Activated CD4-positive, CD25-positive, alpha-beta regulatory T cell treated with anti-CD3 and anti-CD28 coated beads, Interleukin-2, amount 50 U/mL, for 16 hours (primary cell): ENCODE measurements at places on chromosomes 1 and 21.

DNA sequence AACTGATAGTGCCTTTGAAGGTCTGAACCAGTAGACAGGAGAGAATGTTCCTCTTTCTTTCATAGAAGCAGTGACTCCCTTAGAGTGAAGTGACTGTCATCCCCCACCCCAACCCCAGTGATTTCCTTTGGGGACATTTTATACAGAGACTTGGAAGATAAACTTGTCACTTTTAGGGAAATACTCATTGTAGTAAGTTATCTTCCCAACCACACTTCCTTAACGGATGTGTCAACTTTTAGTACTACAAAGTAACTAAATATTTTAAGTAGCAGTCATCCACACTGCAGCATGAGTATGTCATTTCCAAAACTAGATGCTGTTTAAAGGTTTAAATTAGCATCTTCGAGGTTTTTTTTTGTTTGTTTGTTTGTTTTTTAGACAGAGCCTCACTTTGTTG is 13.7 kb downstream of the LRRC8B start:
- DNase-seq: no peak

GRCh38 chr21:46509741-46510502 is 51.2 kb downstream of the DIP2A start:
- no peak for DNase-seq

DNA sequence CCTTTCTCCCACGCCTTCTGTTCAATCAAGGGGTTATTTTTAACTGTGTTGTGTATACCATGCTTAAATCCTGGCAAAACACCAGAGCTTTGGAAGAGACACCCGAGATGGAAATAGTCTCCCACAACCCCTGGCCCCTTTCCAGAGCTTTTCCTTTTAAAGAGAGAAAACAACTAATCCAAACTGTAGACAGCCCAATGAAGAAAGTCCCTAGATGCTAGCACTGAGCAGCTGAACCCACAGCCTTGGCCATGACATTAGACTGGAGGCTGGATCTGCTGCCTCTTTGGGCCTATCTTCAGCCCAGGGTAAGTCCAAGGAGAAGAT is 64.9 kb upstream of the ARTN start:
- no peak for DNase-seq

DNA sequence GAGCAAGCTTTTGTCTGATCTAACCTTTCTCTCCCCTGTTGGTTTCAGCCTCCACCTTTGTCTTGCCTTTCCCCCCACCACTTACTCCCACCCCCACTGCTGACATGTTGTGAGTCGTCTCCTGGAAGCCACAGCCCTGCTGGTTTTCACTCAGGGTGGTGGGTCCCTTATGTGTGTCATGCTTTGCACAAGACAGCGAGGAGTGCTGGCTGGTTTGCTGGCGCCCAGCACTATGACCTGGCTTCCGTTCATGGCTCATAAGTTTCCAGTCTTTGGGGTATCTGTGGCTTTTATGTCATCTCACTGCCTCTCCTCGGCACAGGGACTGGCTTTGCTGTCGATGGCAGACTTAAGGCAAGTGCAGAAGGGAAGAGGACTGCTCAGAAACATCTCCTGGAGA is 177.7 kb downstream of the KIF26B start:
- no peak for DNase-seq

GRCh38 chr21:45942755-45943629 is 38.6 kb upstream of the COL6A1 start:
- no peak for DNase-seq

- DNase-seq: no peak
Measured at GRCh38 chr21:45528028-45528705, 14.1 kb downstream of the SLC19A1 start.

DNA sequence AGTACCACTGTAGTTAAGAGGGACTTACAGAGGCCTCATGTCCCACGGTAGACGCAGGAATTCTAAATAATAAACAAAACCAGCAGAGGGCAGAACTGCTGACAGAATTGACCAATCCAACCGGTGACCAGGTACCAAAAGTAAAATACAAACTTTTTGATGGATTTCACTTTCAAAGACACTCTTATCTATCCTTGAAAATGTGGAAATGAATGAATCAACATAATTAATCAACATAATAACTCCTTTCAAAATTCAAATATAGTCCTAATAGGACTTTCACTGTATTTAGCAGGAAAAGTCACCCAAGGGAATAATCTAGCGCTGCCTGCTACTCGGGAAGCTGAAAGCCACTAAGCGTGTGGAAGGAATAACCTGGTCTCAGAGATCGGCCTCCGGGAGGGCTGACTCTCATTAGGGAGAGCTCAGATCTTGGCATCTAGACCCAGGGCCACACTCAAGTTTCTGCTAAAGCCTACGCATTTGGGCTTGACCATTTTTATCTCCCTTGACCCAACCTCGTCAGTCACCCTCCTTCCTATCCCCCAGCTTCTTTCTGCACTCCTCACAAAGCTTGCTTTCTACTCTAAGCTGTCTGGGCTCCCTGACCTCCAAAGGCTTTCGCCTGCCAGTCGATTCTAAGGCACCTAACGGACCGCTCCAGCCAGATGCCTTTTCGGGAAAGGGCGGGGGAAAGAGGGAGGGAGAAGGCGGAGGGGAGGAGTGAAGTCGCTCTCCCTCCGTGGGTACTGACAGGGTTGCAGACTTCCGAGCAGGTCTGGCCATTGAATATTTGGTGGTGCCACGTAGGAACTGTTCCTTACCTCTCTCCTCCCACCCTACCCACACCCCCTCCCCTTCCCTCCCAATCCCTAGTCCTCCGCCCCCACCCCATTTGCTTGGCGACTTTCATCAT is 1.6 kb downstream of the COL11A1 start:
- DNase-seq: no peak

DNA sequence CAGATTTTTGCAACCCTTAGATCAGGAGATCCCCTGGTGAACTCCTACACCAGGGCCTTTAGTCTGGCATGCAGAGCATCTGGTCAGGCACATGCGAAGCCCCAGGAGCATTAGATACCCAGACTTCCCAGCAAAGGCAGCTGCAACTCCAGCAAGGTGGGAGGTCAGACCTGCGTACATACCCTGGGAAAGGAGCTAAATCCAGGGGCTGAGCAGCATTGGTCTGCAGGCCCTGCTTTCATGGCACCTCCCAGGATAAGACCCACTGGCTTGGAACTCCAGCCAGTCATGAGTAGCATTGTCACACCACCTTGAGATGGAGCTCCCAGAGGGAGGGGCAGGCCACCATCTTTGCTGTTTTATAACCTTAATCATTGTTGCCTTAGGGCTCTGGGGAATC is 92.3 kb downstream of the KCNT2 start:
- no peak for DNase-seq

GRCh38 chr1:239547987-239548386 is 161.6 kb downstream of the CHRM3 start:
- DNase-seq: no peak

GRCh38 chr1:36076979-36077573 is 6.8 kb upstream of the TEKT2 start:
- no peak for DNase-seq

GRCh38 chr21:44423312-44423821 is 31.9 kb upstream of the LRRC3 start:
- no peak for DNase-seq

DNA sequence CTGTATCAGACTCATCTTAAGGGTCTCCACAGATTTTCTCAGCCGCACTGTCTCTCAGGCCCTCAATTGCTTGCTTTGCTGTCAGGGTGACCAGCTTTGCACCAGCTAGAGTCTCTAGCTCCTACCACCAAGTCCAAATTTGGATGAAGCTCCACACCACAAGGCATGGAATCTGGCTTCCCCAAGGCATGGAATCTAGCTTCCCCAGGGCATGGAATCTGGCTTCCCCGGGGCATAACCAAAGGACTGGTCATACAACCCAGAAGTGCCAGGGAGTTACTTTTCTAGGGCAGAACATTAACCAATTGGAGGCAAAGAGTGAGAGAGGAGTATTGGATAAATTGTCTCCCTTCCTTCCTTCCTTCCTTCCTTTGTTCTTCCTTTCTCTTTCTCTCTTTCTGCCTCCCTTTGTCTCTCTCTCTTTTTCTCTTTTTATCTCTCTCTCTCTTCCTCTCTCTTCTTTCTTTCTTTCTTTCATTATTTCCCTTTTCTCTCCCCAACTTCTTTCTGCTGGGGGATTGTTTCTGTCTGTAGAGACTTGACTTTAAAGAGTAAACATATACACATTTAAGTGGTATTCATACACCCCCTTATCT is 76.9 kb upstream of the HAO2 start:
- DNase-seq: no peak

- no peak for DNase-seq
Measured at GRCh38 chr1:41687007-41687406, 202.5 kb upstream of the EDN2 start.

- DNase-seq: no peak
Measured at GRCh38 chr21:25025596-25025995, 581.7 kb downstream of the MRPL39 start.

- DNase-seq: no peak
Measured at GRCh38 chr1:180257028-180257386, 26.9 kb downstream of the LHX4 start.

GRCh38 chr1:54016343-54017282 is 1.4 kb downstream of the LDLRAD1 start:
- no peak for DNase-seq

DNA sequence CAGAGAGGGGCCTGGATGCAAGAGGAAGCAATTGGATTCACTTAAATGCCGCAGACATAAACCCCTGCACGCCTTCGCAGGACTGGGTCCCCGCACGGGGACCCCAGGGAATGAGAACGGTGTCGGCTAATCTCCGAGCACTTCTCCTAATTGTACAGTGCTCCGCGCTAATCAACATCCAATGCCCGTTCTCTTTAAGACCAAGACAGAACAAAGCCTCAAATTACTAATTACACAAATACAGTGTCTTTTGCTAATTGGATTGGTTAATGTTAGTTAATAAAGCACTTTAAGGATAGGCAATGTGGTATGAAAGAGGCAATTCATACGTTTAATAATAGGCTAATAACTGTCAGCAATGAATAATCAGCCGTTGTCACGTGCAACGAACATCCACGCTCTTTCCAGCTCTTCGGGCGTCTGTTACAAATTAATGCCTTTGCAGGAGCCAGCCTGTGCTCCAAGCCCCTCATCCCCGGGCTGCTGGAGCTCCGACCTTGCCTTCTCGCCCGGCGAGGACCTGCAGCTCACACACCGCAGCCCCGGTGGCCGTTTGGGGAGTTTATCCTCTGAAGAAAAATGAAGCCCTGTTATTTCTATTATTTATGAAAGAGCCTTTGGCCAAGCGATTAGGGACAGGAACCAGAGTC is 157.8 kb downstream of the PRDM16 start:
- no peak for DNase-seq

GRCh38 chr1:93746021-93746812 is 64.6 kb upstream of the BCAR3 start:
- DNase-seq: no peak

DNA sequence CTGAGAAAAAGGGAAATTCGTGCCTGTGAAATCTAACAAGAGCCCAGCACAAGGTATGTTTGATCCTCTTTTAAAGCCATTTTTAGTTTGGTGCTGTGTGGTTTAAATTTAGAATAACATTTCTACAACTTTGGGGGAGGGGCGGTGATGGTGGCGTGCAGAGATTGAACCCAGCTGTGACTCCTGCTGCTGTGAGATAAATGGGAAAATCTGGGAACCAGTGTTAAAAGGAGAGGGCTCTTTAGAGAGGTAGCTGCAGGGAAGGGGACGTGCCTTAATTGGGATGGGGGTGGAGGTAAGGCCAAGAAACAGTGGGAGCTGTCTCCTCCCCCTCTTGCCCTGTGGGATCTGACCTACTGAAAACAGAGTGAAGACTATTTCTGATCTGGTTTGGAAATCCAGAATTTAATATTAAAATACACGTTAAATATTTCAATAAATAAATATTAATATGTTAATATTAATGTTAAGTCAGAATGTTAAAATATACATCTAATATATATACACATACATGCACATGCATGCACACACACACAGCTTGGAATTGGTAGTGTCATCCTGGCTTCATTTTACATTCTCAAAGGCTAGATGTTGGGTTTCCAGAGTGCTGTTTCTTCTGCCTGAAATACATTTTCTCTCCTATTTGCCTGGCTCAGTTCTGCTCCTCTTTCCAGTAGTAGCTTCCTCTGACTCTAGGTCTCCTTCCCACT is 30.1 kb upstream of the DNAJC6 start:
- DNase-seq: no peak

GRCh38 chr21:45108808-45109781 is 34.7 kb downstream of the ADARB1 start:
- DNase-seq: no peak

- DNase-seq: peak; percentile 27
Measured at GRCh38 chr1:202807926-202808757, at the start of gene KDM5B. KDM5B (minus strand) TSS chr1:202808421; CDS start chr1:202808305, 116 bp downstream.

DNA sequence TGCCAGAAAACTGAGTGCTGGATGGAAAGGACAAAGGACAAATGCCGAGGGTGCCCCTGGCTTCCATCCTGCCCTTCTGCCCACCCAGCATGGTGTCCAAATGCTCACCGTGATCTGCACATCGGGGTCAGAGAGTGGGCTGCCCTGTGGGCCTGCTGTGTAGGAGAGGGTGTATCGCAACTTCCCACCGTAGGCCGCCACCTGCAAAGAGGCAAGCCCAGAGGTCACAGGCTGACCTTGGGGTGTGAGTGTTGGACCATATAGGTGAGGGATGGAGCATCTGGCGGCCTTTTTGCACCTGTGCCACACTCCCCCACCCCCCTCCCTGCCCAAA is 53.5 kb downstream of the LDLRAD2 start:
- DNase-seq: no peak

GRCh38 chr1:233229288-233229687 is 66.2 kb downstream of the PCNX2 start:
- DNase-seq: no peak

GRCh38 chr1:201036188-201036842 is 12.8 kb upstream of the KIF21B start:
- no peak for DNase-seq

DNA sequence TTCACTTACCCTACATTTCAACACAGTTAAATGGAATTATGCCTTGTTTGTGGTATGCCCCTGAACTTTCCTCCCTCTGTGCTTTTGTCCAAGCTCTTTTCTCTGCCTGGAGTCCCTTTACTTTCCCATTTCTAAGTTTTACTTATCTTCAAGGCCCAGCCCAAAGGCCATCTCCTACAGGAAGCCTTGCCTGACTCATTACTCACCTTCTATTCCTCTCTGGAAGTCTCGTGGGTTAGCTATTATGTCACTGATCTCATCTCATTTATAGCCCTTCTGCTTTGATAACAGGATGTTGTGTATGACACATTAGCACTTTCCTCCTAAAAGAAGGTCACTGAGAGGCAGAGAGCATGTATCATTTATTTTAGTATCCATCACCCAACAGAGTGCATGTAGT is 78.8 kb upstream of the CD1D start:
- no peak for DNase-seq
